ENCODE measurements at places on chromosomes 6 and 20.
A peak's percentile ranks its signal among the peaks of the same experiment; 100 is the strongest.

GRCh38 chr6:125839471-125839870, 48.7 kb downstream of the NCOA7 start:
- no peak for DNase-seq

GRCh38 chr6:25062070-25062811, 126.5 kb upstream of the RIPOR2 start:
- DNase-seq = no peak

DNA sequence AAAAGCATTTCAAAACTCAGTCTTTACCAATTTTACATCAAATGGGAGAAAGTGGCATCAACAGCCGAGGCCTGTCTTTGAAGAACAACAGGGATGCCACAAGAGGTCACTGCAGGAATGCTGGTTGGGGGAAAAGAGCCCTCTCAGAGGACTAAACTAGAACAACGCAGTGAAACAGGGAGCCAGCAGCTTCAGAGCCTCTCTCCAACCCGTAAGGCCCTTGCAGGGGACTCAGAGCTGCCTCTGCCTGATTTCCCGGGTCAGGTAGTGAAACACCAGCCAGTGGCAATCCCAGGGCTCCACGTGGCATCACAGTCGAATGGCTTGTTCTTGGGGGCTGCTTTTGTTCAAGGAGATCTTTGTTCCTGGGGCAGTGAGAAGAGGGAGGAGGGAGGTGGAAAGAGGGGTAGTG, 55.0 kb upstream of the KCNK16 start:
- no peak for DNase-seq

- peak; percentile 92 for DNase-seq
These were observed 120.4 kb upstream of the RIPOR2 start for GRCh38 chr6:25056130-25056529.

GRCh38 chr6:103122766-103123601, 1729.5 kb downstream of the GRIK2 start:
- no peak for DNase-seq

- no peak for DNase-seq
These were observed 1.6 kb upstream of the JAG1 start for GRCh38 chr20:10675450-10675848.

- no peak for DNase-seq
These were observed 40.7 kb upstream of the BMP2 start for GRCh38 chr20:6726761-6727160.

DNA sequence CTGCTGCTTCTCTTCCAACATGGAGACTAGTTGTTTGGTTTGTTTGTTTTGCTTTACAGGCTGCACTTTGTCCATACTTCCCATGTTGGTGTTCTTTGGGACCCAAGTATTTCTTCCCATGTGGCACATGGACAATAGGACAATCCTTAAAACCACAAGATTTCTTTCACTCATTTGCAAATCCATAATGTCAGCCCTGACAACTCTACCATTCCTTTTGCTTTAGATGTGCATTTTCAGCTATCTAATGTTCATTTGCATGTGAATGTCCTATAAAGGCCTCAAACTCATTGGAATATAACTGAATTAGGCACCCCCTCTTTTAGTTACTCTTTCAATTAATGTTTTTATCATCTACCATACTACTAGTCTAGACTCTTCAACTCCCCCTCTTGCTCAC, 16.7 kb downstream of the THEMIS start:
- no peak for DNase-seq

DNA sequence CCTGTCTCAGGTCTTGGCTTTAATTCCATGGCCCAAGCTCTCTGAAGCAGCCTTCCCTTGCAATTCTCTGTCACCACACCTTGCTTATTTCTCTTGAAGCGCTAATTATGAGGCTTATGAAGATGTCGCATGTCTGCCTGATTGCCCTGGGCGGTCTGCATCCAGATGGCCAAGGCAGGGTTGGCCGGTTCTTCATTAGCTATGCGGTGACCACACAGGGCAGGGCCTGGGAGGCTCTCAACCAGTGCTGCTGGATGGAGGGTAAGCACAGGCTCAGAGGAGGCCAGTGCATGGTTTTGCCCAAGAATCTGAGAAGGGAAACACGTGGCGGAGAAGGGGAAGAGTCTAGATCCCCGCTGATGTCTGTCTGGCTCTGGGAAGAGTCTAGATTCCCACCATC, 528.7 kb downstream of the CDH26 start:
- no peak for DNase-seq

Measured in CD4-positive, alpha-beta T cell treated with Interleukin-4 for 4 hours (primary cell).